ENCODE measurements at places on chromosomes 6 and 20.

- no peak for DNase-seq
These were observed 41.9 kb upstream of the CTNNBL1 start for GRCh38 chr20:37651932-37652331.

- DNase-seq: no peak
These were observed 639.6 kb downstream of the EPHA7 start for GRCh38 chr6:92779746-92780145.

DNA sequence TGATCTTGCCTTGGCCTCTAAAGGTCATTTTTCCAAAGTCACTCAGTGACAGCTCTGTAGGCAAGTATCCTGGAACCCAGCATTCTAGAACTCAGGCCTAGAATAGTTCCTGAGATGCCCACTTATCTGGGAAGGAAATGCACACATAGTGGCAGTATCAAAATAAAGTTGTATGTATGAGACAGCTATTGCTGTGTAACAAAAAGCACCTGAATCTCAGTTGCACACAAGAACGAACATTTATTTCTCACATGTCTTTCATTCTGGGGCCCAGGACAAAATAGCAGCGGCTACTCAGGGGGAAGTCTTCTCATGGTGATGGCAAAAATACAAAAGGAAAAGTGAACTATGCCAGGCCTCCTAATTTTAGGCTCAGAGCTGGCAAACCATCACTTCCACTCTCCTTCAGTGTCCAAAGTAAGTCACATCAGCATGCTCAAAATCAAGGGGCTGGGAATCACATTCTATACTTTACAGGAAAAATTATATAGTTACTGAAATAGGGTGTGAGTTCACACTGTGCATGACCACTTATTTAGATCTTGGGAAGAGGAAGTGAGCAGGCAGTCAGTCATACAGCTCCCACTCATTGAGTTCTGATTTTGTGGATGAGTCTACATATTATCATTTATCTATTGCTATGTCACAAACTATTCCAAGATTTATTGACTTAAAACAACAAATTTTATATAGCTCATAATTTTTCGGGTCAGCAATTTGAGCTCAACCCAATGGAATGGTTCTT, 133.7 kb upstream of the RIN2 start:
- DNase-seq: no peak

DNA sequence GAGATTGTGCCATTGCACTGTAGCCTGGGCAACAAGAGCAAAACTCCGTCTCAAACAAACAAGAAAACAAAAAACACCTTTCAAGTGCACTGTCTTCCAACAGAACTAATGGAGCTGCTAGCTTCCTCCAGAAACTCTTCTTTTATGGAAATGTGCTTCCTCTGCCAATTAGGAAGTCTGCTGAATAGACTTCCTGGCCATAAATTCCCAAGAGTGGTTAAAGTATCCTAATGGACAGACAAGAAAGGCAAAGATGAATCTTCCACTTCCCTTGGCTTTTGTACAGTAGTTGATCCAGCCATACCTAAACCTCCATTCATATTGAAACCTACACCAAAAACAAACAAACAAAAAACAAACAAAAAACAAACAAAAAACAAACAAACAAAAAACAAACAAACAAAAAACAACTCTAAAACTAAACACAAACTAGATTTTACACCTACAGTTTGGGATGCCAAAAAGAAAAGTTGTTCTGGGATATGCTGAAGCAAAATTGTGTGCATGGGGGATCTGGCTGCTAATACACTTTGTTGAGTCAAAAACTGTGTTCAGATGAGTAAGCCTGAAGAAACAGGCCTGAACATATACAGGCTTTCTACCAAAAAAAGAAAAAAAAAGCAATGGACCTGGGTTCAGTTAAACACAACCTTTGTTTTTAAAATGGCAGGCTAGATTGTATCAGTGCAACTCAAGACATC, 59.8 kb upstream of the CARMIL1 start:
- DNase-seq: no peak

DNA sequence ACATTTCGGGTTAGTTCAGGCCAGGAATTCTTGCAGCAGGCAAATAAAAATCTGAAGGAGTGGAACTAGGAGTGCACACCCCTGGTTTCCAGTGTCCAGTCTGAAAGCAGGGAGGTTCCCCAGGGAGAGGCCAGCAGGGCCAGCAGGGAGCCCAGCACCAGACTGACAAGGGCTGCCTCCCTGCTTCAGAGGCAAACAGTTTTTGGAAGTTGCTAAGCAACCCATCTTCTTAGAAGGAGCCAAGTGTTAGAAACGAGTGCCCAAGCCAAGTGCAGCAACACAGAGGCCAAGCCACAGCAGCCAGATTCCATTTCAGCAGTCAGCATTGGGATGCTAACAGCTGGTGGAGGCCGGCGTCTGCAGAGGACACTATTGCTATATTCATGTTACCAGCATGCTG, 179.1 kb downstream of the SYNDIG1 start:
- no peak for DNase-seq

GRCh38 chr6:95846652-95847051, 169.1 kb upstream of the FUT9 start:
- no peak for DNase-seq

DNA sequence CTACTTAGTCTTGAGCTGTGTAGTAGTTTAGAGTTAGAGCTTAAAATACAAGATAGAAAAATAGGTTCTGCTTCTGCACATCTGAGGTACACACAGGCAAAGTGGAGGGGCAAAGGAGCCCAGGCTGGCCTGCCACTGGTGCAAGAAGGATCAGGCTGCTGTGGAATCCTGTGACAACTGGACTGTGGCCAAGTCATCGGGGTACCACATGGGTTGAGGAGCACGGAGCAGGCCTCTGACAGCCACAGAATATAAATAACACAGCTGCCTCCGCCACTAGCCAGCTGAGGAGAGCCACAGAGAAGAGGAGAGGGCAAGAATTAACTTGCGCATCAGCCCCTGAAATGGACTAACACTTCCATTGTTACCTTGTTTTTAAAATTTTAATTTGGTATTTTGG, 206.0 kb upstream of the MARCKS start:
- DNase-seq: no peak

- no peak for DNase-seq
These were observed 625.2 kb downstream of the EPM2A start for GRCh38 chr6:145110109-145110508.

GRCh38 chr20:19838468-19838867, 80.4 kb downstream of the RIN2 start:
- DNase-seq: no peak

DNA sequence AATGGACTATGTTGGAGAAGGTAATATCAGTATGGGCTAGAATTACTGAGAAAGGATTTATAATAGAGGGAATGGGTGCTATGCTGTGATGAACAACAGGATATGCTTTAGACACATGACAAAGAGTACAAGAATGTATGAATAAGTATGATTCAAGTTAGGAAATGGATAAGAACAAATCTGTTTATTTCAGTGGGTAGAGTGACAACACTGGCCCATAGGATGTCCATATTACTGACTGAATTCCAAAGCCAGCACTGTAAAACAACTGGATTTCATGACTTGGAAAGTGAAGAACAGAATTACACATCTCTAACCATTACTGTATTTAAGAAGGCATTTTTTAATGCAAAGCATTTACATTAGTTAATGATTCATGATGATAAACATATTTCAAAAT, 35.9 kb downstream of the EPM2A start:
- DNase-seq: no peak

DNA sequence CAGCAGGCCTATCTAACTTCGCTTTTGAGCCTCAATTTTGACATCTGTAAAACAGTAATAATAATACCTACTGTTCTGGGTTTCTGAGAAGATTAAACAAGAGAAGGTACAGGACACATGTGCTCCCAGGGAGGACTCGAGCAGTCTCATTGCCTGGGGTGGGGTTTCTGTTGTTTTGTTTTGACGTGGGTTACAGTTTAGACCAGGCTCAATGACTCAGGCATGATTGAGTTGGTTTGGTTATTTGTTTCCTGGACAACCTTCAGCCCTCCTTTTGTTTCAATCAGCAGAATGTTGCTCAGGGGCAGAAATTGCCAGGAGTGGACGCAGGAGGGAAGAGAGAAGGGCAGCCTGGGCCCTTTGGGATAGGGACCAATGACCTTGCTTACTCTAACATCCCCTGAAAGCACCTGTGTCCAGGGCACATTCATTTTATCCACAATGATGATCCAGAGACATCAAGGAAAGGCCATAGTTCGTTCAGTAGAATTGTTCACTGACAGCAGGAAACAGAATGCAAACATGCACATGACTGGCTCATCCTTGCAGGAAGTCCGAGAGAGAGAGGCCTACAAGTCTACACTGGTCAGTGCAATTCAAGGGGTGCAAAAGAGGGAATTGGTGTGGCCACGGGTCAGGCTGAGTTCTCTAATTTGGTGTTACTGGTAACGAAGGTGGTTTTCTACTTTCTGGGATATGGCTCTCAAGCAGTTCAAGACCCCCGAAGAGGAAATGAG, 74.5 kb upstream of the MRPS10 start:
- DNase-seq: no peak

- DNase-seq: no peak
These were observed 54.2 kb downstream of the RAB44 start for GRCh38 chr6:36751833-36752186.

DNA sequence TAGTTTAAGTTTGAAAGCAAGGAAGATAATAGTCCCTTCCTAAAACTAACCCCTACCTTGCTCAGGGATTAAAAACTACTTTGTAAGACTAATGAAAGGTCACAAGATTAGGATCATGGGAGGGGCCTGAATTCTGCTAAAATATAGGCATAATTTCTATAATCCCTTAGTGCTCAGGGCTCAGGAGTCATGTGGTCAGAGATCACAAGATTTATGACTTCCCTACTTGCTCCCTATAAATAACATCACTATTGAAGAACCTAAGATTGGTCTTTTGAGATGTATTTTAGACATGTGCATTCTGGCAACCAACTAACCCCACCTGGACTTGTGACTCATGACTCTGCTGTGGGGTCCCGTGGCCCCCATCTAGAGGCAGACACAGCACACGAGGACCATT, 81.1 kb downstream of the STMND1 start:
- no peak for DNase-seq

GRCh38 chr6:102068349-102068929, 674.9 kb downstream of the GRIK2 start:
- DNase-seq: no peak

DNA sequence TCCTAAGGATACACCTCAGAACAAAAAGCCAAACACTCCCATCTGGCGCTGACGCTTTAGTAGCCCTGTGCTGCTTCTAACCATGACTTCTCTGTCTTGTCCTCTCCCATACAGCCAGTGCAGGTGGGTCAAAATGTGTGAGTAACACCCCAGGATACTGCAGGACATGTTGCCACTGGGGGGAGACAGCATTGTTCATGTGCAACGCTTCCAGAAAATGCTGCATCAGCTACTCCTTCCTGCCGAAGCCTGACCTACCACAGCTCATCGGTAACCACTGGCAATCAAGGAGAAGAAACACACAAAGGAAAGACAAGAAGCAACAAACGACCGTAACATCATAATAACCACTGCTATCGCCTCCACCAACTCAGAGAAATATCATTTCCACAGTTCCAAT, 1.4 kb downstream of the DEFB132 start:
- no peak for DNase-seq

DNA sequence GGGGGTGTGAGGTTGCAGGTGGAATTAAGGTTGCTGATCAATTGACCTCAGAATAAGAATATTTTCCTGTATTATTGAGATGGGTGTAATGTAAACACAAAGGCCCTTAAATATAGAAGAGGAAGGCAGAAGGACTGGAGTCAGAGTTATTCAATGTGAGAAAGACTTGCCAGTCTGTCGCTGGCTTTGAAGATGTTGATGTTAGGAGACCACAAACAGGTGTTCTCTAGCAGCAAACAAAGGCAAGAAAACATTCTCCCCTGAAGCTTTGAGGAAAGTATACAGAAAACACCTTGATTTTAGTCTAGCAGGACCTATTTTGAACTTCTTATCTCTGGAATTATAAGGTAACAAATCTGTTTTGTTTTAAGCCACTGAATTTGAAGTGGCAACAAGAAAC, 138.9 kb upstream of the PTPRK start:
- DNase-seq: no peak

DNA sequence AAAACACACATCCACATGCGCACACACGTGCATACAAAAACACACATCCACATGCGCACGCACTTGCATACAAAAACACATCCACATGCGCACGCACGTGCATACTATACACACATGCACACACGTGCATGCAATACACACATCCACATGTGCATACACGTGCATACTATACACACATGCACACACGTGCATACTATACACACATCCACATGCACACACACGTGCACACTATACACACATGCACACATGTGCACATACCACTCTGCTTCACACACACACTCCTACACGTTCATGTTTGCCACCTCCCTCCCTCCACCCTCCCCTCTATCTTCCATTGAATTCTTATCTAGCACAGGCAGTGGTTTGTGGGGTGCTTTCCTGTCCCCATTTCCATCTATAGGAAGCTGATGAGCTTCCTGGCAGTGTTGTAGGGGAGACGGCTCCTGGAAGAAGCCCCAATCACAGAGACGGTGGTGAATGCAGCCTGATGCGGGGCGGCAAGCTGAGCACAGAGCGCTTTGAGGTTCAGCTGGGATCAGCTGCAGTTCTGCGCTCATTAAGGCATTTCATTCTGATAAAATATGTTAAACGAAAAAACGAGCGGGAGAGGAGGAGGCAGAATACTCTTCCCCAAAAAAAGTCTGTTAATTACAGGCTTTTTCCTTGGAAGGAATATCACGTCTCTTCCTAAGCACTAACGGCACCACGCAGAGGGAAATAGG, 287.7 kb downstream of the TAF4 start:
- DNase-seq: no peak

- no peak for DNase-seq
These were observed 6.6 kb upstream of the FBXO9 start for GRCh38 chr6:53058388-53059195.

GRCh38 chr20:63704749-63705117, 3.0 kb downstream of the ARFRP1 start:
- DNase-seq: no peak

DNA sequence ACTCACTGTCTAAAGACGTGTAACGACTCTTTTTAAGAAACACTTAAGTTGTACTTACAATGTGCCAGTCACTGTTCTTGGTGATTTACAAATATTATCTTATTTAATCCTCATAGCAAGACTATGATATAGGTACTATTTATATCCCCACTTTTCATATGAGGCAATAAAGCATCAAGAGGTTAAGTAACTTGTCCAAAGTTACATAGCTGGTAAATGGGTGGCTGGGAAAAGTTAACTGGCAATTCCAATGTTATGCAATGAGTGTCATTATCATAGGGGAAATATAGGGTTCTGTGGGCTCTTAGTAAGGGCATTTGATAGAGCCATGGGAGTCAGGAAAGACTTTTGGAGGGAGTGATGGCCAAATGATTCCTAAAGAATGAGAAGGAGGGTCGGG, 21.4 kb upstream of the RIPOR2 start:
- DNase-seq: no peak

- DNase-seq: no peak
These were observed 23.5 kb upstream of the MAP3K7 start for GRCh38 chr6:90610301-90610750.

DNA sequence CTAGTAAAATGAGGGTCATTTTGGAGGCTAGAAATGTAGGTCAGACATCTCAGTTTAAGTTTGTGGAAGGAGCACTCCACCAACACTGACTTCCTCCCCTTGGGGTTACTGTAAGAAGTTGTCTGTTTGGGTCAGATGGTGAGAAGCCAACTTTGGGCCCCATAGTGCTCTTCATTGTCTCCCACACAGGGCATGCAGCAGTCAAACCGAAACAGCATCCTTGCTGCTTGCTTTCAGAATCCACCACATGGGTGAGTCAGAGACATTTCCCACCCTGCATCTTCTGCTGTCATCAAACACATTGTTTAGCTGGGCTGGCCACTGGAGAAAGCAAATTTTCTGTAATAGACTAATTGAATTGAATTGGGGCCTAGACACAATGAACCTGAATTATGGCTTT, 16.8 kb downstream of the IL17F start:
- no peak for DNase-seq

- no peak for DNase-seq
These were observed 22.7 kb upstream of the KIF25 start for GRCh38 chr6:167974640-167975344.

Measured in stimulated activated CD8-positive, alpha-beta memory T cell treated with anti-CD3 and anti-CD28 coated beads, Interleukin-4, amount 100 ng/mL, for 1 hour (primary cell).